ENCODE measurements at places on chromosomes 5 and 9. TPM values are rescaled to one million over a fixed set of nuclear protein-coding genes. Genes with fewer than 3 reads are reported as not detected.

Gene SPINK6
- total RNA-seq, result not detected

Gene FASTKD3
- 42.9 TPM for total RNA-seq

Gene KCNMB1
- total RNA-seq, result 0.43 TPM

Gene HRH2
- not detected for total RNA-seq

Gene UIMC1
- 56.9 TPM for total RNA-seq

Gene GEMIN5
- total RNA-seq, result 36.9 TPM

Gene SELENOP
- total RNA-seq, result 1.5 TPM

GRCh38 chr9:70975821-70976220 is 145.6 kb downstream of the TRPM3 start:
- DNase-seq, result no peak

DNA sequence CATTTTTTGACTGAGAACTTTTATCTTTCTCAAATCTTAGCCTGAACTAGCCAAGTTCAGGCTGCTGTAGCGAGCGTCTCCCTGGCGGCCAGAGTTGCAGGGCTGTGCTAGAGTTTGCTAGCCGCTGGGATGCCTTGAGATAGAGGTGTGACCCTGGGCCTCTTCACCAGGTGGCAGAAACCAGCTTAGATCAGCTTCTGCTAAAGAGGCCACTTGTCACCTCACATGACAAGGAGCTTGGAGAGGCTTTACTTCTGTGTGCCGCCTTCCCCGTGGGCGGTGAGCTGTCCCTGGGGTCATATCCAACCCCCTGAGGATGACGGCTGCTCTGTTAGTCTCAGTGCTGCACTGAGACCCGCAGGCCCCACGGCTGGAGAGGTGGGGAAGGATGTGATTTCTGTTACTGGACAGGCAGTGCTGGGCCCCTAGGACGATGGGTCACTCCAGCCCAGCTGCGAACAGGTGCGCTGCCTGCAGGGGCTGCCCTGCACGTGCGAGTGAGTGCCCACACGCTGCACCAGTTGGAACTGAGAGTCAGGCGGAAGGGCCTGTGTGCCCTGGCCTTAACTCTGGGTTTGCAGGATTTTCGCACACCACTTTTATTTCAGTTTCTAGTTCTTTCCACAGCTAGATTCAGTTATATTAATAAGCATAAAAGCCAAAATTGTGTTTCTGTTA is 63.8 kb downstream of the EHMT1 start:
- DNase-seq, result no peak

DNA sequence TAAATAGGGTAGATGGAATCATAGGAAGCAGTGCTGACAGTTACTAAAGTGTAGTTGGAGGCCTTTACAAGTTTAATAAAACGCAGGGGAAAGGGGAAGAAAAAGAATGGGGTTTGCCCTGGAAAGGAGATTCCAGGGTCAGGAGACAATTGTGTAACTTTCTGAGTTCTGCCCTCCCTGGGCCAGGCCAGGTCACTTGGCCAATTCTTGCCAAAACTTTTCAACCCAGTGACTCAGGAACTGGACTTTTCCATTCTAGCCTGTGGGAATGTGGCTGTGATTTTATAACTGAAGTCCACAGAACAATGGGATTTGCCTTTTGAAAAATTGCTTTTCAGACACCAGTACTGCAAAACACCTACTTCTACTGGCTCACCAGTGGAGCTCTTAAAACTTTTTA is 289.8 kb upstream of the ANKRD55 start:
- DNase-seq, result peak; percentile 33

- DNase-seq, result no peak
Measured at GRCh38 chr9:4038182-4038723, 261.6 kb downstream of the GLIS3 start.

GRCh38 chr9:137224830-137225694 is at the start of gene CYSRT1:
Gene CYSRT1 (plus strand): TSS chr9:137225174. CDS start chr9:137225622, 448 bp downstream.
- peak; percentile 76 for DNase-seq

GRCh38 chr5:181109489-181110013 is 21.4 kb downstream of the OR2V1 start:
- DNase-seq, result no peak

- DNase-seq, result no peak
Measured at GRCh38 chr5:97094579-97095317, 47.7 kb downstream of the LIX1 start.

GRCh38 chr5:64767959-64768357 is 533 bp downstream of the SREK1IP1 start:
- peak; percentile 6 for DNase-seq

- no peak for DNase-seq
Measured at GRCh38 chr9:100070104-100071041, 28.4 kb downstream of the ERP44 start.

DNA sequence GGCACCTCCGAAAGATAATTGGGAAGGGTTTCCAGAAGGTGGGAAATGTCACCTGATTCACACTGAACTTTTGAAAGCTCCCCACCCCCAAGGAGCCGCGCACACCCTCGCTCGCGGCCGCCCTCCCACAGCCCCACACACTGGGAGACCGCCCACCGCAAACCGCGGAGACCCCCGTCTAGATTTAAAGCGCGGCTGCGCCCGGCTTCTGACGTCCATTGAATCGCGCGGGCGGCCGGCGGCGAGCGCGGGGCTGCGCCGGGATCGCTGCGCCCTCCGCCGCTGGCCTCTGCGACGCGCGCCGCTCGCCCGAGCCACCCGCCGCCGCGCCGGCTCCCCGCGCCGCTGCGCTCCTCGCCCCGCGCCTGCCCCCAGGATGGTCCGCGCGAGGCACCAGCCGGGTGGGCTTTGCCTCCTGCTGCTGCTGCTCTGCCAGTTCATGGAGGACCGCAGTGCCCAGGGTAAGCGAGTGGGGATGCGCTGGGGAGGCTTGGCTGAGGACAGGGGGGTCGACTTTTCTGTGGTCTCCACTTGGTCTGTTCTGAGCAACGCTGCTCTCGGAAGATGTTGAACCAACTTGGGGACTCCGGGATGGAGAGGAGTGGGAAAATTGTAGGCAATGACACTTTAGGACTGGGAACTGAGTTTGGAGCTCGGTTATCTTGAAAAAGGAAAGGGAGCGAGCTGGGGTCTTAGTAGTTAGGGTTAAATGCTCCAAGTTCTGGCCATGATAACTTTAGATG is at the start of gene FST:
Gene FST, plus strand, starts transcription at position 214 of the 743 bp plus-strand sequence. Its CDS starts 163 bp downstream, at position 377.
- peak; percentile 69 for DNase-seq

DNA sequence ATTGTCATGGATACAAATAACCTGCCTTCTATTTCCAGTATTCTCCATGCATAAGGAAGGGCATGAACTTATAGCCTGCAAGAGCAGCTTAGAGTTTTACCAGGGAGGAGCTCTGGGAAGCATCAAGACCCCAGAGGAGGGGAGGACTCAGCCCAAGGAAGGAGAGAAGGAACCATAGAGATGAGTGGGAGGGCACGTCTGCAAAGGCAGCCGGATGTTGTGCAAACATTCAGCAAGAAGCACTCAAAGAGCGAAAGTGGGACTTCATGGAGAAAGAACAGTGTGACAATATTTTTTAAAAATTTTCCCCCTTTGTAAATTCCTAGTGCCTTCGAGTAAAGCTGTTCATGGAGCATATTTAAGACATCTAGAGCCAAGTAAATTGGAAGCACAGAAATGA is 270.1 kb upstream of the PTGER4 start:
- no peak for DNase-seq

DNA sequence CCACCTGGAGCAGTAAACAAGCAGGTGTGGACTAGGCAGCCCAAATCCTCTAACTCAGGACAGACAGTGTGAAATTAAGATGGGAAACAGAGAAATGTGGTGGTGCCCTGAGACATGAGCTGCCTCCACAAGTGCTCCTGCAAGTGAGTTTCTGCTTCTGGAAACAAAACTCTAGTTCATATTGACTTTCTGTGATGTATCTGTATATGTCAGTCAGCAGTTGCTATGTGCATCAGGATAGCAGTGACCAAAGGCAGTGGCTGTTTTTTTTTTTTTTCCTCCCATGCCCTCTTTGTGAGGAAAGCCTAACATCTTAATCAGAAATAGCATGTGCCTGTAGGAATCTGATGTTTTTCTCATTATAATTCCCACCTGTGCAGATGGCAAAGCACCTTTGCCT is 318.4 kb upstream of the SEMA6A start:
- no peak for DNase-seq

DNA sequence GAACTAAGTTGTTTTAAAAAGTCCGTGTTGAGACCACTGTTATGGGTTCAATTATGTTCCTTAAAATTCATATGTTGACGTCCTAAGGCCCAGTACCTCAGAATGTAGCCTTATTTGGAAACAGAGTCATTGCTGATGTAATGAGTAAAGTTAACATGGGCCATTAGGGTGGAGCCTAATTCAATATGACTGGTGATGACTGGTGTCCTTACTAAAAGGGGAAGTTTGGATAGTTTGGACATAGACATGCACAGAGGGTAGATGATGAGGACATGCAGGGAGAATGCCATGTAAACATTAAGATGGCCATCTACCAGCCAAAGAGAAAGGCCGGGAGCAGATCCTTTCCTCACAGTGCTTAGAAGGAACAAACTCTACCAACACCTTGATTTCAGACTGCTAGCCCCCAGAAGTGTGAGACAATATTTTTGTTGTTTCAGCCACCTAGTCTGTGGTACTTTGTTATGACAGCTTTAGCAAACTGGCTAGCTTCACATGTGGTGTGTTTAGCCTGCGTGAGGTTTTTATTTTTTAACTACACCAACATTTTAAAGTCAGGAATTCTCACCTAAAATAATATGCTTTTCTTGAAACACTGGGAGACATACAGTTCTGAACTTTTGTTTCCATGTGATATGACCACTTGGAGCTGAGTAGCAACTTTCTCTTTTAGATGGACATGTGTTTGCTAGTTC is 135.3 kb downstream of the YIPF5 start:
- no peak for DNase-seq

GRCh38 chr5:147504011-147504410 is 5.9 kb downstream of the DPYSL3 start:
- DNase-seq, result peak; percentile 68

Data from MG63 (cell line).